GM12891 (cell line): ENCODE measurements at places on chromosomes 1 and 21.

DNA sequence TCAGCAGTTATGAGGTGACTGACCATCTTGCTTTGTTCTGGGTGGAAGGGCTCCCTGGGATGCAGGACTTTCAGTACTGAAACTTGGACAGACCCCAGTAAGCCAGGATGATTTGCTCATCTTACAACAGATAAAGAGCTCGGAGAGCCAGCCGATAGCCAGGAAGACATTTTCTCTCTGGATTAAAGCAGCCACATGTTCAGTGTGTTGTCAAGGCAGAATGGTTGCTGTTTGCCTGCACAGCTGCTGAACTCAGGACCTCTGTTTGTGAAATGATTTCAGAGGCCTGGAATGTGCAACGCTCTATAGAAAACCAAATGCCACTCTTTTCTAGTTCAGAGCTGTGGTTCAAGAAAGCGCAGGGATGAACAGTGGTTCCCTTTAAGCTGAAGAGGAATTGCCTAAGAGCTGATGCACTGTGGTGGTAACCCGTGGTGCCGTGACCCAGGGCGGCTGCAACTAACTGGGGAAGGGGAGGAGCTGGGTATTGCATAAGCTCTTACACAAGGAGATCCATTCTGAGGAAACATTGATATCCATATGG is 40.7 kb downstream of the CASQ2 start:
- DNase-seq = no peak

DNA sequence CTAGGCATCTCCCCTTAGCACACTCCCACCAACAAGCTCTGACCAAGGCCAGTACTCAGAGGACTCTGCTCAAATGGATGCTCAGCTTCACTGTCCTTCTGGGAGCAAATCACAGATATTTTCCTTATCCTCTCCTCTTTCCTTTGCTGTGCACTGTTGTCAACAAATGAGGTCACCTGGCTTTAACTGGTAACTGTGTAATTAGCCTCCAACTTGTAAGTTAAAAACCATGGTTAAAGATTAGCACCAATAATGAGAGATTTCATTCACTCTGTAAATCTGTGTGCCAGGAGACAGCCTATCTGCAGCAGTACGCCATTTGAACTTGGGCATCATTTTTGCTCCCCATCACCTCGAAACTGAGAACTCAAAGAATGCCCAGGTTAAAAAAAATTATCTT is 149.5 kb downstream of the GABPA start:
- DNase-seq = no peak

DNA sequence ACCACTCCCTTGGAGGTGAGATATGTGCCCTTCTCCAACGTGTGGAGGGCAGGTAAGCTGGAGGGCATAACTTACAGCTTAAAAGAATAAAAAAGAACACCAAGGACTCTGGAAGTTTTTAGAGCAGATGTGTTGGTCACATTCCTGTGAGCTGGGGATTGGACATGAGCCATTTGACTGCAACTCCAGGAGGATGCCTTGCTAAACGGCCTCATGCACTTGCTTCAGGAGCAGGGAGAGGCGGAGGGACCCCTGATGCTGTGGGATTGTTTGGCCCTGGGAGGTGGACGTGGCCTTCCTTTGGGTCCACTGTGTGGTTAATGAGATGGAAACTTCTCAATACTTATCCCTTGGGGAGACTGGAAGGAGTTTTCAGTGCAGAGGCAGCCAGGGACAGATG is 185.6 kb downstream of the RHOU start:
- DNase-seq = no peak

- peak; percentile 60 for DNase-seq
These were observed 5.1 kb downstream of the HSPB7 start for GRCh38 chr1:16012590-16013219.

- DNase-seq = no peak
These were observed 23.8 kb downstream of the ANP32E start for GRCh38 chr1:150212070-150212469.

GRCh38 chr1:24972221-24972914 is 42.3 kb upstream of the RUNX3 start:
- DNase-seq = no peak

DNA sequence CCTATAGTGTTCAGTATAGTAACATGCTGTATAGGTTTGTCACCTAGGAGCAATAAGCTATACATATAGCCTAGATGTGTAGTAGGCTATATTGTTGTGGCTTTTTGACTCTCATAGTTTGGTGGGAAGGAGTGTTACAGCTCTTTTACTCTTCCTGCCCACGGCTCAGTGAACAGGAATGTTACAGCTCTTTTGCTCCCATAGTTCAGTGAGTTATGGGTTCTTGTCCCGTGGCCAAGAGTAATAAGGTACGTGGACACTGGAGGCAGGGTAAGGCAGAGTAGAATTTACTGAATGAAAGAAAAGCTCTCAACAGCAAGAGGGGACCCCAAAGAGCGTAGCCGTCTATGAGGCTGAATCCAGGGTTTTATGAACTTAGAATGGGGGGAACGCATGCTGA is 734.3 kb downstream of the ADGRL2 start:
- no peak for DNase-seq

- no peak for DNase-seq
These were observed 61.3 kb downstream of the SLC66A1 start for GRCh38 chr1:19373211-19374082.

GRCh38 chr1:216944864-216945510 is 221.8 kb upstream of the ESRRG start:
- DNase-seq = no peak

DNA sequence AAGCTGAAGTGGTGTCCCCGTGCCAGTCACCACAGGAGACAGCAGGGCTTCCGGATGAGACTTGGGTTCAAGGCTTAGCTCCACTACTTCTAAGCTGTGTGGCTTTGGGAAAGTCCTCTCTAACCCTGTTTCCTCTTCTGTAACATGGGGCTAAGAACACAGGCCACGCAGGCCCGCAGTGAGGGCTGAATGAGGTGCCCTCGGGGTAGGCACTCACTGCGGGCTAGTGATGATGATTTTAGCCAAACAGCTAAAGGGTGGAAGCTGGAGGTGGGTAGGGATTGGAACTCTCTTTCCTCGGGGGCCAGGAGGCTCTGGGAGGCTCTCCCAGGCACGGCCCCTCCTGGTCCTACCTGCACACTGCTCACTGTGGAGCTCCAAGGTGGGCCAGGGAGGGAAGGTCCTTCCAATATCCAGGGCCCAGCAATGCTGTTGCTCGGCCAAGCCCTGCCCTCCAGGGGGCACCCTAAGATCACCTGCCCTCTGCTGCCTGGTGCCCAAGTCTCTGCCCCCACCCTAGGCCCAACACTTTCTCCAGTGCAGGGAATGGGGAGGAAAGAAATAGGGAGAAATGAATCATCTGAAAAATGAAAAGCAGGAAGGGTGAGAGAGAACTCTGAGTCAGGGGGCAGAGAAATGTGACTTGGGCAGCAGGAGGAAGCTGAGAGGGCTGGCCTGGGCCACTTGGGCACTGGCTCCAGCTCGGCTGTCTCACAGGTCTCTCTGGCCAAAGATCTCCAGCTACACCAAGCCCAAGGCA is 19.2 kb upstream of the EVA1B start:
- peak; percentile 55 for DNase-seq

GRCh38 chr21:46517361-46517760 is 58.7 kb downstream of the DIP2A start:
- DNase-seq = no peak

DNA sequence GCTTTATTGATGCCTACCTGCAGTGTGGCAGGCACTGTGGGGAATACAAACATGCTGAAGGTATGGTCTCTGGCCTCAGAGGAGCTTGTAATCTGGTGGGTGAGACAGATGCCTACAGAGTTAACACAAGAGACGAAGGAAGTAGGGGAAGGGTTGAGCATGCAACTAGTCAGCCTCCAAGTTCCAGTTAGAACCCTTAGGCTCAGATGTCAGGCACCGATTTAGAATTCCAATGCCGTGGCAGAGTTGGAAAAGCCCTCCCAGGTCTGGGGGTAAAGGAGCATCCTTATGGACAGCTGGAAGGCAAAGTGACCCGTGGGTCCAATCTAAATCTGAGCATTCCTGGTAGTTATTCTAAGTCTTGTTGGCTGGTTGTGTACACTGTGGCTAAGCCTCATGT is 132.9 kb upstream of the GJB5 start:
- no peak for DNase-seq

DNA sequence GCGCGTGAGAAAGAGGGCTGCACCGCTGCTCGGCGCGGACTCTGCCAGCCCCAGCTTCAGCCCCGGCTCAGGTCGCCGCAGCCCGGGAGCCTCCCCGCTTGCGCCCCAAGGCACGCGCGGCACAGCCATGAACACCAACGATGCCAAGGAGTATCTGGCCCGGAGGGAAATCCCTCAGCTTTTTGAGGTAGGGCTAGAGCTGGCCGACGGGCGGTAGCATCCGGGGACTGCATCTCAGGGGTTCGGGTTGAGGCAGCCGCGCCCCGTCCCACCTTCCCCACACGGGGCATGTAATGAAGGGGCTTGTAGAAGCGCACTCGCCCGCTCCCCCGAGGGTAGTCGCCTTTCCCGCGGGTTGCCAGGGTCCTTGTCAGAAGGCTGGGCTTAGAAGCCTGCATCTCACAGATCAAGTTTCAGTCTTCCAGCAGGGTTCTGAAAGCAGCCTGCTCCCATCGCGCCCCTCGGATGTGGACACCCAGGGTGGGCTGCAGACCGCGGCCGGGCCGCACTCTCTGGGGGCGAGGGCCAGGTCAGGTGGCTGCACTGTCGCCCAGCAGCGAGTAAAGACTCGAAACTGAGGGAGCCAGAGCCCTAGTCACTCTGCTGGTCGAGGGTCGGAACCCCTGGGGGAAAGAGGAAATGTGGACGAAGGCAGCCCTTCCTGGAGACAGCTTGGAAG is 507 bp downstream of the AK5 start:
- DNase-seq = peak; percentile 36

DNA sequence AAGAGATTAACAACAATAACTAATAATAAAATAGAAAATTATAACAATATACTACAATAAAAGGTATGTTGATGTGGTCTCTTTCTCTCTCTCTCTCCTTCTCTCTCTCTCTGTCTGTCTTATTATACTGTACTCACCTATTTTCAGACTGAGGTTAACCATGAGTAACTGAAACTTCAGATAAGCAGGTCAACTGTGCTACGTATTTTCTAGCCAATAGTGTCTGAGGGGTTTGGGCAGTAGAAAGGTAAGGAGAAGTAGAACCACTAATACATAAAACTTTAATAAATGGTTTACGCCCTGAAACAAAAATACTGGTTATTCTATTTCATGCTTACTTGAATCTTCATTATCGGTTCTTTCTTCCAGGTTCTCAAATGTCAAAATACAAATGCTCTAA is 71.0 kb upstream of the LRRC53 start:
- no peak for DNase-seq
